ENCODE measurements at places on chromosomes 7 and 10.
A peak's percentile ranks its signal among the peaks of the same experiment; 100 is the strongest.

- DNase-seq, result no peak
Measured at GRCh38 chr7:143042790-143043271, 9.3 kb upstream of the OR6V1 start.

- DNase-seq, result no peak
Measured at GRCh38 chr7:92158660-92159575, 20.0 kb downstream of the LRRD1 start.

DNA sequence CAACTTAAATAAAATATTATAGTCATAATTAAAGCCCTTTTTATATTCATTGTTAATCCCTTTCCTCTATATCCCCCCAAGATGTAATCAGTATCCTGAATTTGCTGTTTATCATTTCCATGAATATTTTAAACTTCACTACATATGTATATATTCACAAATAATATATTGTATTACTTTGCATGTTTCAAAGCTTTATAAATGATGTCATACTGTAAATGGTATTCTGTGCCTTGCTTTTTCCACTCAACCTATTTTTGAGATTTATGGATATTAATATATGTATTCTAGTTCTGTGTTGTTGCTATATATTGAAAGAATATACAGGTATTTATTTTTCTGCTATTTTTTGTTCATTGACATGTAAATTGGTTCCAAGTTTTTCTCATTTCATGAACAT is 173.1 kb downstream of the CCDC71L start:
- DNase-seq, result no peak

DNA sequence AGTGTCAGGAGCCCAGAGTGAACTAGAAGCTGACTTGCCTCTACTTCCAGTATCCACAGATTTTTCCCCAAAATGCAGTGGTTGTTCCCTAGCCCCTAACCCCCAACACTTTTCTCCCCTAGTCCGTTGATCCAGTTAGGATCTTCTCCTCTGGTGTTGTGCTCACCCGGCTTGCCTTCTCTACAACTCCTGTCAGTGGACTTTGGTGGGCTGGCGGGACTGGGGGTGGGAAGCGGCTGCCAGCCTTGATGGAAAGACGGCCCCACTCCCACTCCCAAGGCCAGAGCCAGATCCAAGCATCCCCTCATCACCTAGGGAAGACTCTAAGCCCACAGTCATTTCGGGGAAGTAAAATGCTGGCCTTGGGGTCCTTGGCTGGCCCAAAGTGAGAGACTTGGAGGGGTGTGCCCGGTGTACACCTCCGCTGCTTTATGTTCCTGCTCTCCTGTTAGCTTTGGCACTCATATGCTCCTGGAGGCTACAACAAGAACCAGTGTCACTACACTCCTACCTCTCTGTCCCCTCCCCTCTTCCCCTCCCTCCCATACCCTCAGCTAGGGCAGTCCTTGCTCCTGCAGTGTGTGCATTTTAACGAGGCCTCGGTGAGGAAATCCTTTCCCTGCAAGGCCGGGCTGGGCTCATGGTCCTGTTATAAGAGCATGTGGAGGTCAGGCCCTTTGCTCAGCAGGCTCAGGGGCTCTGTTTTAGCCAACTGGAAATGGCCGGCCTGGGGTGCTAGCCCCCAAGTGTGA is 930 bp upstream of the HOXA10 start:
- DNase-seq, result no peak

- DNase-seq, result no peak
Measured at GRCh38 chr10:26367771-26368170, 70.4 kb upstream of the APBB1IP start.

DNA sequence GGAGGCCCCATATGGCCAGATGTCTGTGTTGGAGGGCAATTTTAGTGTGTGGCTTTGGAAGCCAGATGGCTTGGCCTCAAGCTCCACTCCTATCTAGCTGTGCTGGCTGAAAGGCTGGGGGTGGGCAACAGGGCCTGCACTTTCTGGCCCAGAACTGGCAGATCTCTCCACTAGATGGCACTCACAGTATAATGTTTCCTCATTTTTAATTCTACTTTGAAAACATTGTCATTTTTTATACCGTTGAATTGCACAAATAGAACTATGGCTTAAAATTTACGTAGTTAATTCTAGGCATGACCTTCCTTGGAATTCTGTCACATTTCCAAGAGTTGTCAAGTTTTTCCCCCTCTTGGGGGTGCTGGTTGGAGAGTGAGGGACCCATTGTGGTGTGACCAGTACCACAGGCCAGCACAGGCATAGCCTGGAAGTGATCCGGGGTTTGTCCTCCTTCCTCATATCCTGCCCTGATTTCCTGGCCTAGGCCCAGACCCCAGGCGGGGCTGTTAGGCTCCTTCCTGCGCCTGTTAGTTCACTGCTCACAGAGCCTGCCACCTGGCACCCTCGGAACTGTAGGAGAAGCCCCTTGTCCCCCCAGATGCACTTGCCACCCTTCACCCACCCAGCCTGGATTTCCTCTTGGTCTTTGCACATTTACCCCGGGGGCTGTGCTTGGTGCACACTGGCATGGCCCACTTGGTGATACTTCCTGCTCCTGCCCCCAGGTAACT is 52.8 kb downstream of the ARHGAP22 start:
- DNase-seq, result no peak

GRCh38 chr10:103884681-103885139 is 29.3 kb upstream of the SH3PXD2A start:
- DNase-seq, result no peak

DNA sequence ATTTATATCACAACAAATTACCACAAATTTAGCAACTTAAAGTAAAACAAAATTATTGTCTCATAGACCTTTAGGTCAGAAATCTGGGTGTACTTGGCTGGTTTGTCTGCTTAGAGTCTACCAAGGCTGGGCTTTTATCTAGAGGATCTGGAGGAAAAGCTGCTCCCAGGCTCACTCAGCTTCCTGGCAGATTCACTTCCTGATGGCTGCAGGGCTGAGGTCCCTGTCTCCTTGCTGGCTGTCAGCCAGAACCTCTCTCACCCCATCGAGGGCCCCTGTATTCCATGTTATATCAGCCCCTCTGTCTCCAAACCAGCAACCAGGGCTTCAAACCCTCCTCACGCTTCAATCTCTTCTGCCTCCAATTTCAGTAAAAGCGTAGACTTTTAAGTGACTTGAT is 734.9 kb downstream of the NRG3 start:
- no peak for DNase-seq

DNA sequence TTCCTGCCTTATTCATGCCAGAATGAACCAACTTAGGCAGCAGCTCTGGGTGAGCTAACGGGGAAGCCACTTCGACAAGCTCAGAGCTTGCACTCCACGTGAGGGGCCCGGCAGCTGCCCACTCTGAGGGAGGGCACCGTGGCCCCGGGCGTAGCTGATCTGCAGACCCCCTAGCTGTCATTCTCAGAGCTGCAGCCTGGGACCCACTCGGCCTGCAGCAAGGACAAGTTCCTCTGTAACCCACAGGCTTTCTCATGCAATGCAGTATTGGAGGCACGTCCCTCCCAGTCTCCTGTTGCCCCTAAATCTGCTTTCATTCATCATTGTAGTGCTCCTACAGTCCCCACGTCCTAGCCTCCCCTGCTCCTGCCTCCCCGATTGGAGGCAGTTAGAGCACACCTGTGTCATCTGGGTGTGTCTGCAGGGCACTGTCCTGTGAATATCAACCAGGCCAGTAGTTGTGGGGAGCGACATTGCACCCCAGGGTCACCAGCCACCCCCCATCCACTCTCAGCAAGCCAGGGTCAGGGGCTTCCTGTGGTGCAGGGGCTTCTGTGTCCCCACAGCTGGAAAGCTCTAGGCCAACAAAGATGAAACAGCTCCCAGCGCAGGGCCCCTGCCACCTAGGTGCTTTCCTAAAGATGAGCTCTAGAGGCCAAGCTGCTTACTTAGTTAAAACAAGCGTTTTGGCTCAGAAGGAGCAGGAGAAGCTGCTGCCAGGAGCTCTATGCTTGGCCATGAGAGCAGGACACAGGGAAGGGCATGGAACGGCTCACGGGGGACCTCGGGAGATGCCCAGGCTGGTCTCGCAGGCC is 333.6 kb downstream of the ADARB2 start:
- DNase-seq, result no peak

- DNase-seq, result no peak
Measured at GRCh38 chr10:48480397-48481374, 124.2 kb downstream of the ARHGAP22 start.

GRCh38 chr7:102260856-102261255 is 25.8 kb upstream of the SH2B2 start:
- DNase-seq, result no peak

DNA sequence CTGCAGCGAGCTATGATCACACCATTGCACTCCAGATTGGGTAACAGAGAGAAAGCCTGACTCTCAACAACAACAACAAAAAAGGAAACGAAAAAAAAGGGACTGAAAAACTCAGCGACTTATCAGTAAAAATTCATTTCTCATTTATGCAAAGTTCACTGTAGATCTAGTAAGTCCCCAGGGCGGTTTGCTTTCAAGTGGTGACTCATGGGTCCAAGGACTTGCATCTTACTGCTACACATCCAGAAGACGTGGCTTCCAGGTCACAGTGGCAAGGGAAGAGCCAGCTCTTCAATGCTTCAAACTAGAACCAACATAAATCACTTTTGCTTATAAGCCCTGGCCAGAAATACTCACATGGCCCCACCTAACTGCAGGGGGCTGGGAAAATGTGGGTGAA is 178.3 kb upstream of the AUTS2 start:
- no peak for DNase-seq

DNA sequence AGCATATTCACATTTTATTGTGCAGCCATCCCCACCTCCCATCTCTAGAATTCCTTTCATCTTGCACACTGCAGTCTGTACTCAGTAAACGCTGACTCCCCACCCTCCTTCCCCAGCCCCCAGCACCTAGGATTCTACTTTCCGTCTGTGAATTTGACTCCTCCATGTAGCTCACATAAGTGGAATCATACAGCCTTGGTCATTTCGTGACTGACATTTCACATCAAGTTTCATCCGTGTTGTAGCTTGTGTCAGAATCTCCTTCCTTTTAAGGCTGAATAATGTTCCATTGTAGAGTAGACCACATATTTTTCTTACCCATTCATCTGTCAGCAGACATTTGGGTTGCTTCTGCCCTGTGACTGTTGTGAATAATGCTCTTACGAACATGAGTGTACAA is 26.2 kb upstream of the TCERG1L start:
- no peak for DNase-seq

GRCh38 chr7:2781636-2782035 is 62.5 kb downstream of the GNA12 start:
- no peak for DNase-seq

GRCh38 chr7:114973147-114973546 is 51.3 kb downstream of the MDFIC start:
- DNase-seq, result no peak

GRCh38 chr7:97001221-97001620 is 4.1 kb upstream of the DLX6 start:
- no peak for DNase-seq

GRCh38 chr7:57789130-57789529 is 339.2 kb downstream of the ZNF716 start:
- no peak for DNase-seq

DNA sequence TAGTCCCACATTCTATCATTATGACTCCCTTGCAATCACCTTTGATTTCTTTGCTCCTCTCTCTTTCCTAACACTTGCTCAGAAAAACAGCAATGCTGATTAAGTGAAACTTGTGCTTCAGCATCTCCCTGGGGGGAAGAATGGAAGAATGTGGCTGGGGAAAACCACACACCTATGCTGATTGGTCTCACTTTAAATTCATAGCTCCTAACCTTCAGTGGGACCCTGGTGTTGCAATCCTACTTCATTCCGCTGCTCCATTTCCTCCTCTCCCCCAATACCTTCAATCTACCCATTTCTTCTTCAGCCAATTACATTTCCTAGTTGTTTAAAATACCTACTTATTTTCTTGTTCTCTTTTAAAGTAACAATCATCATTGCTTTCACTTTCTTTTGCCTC is 1166.7 kb upstream of the C7orf33 start:
- no peak for DNase-seq

GRCh38 chr7:68088879-68089278 is 1092.2 kb downstream of the TYW1 start:
- no peak for DNase-seq

- DNase-seq, result no peak
Measured at GRCh38 chr7:47422611-47423010, 159.3 kb downstream of the TNS3 start.

GRCh38 chr10:91635401-91636400 is 2.8 kb upstream of the PPP1R3C start:
- no peak for DNase-seq

DNA sequence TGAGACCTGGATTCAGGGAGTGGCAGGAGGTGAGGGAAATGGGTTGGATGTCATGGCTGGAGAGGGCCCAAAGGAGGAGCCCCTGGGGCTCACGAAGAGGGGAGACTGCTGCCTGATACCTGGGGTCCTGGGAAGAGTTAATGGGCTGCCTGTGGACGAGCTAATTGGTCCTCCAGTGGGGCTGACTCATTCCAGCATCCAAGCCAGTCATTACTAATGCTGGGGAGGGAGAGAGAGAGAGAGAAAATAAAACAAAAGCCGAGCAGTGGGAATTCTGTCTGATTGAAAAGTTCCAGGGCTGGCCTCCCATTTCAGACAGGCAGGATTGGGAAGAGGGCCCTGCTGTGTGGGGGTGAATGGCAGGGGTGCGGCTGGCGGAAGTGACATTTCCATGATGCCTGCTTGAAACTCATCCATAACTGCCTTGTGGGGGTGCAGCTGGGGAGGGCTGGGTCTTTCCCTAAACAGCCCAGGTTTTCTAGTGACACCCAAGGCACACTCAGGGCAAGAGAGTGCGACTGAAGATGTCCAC is 297.8 kb downstream of the RPS24 start:
- DNase-seq, result no peak

GRCh38 chr10:109912335-109913281 is 10.7 kb downstream of the XPNPEP1 start:
- DNase-seq, result no peak

- DNase-seq, result peak; percentile 35
Measured at GRCh38 chr7:3063016-3063753, 19.5 kb upstream of the CARD11 start.

- no peak for DNase-seq
Measured at GRCh38 chr7:104642560-104642959, 314.2 kb downstream of the LHFPL3 start.

- DNase-seq, result no peak
Measured at GRCh38 chr10:91137822-91138221, 82.6 kb upstream of the PCGF5 start.

DNA sequence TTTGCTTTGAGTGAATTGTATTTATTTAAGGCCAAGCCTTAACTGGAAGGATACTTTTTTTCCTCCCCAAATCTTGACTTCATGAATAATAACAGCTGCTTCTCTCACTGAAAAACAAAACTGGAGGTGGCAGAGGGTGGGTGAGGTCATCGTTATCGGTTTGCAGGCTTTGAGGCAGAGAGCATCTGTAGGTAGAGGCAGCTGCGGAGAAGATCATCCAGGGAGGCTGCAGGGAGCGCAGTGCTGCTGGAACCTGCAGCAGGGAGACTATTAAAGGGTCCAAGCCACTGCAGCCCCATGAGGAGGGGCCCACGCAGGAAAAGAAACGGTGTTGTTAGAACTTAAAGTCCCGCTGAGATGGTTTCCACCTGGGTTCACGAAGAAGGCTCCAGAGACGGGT is 112.1 kb upstream of the SDK1 start:
- no peak for DNase-seq

DNA sequence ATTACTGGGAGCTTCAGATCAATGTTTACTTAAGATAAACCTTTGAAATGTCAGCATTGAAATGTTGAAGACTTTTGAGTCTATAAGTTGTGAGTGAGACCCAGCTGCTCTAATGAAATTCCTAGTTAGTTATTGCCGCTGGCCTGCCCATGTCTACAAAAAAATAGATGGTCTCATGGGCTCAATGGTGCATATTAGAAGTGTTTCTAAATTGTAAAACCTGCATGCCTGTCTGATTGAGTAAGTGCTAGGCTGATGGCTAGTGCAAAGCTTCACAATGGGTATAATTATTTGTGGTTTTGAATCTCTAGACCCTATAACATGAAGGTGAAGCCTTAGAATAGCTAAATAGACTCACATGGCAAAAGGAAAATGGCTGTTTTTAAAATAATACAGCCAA is 234.5 kb downstream of the SORCS3 start:
- DNase-seq, result no peak
